ENCODE measurements at places on chromosomes 2 and 18. TPM values are rescaled to one million over a fixed set of nuclear protein-coding genes. Genes with fewer than 3 reads are reported as not detected.

Gene TUBA3D
- total RNA-seq, result not detected

Gene LGALSL
- 15.4 TPM for total RNA-seq

Gene FOXI3
- total RNA-seq, result not detected

Gene LYG2
- total RNA-seq, result not detected

Gene UBE2F
- 52.7 TPM for total RNA-seq

Gene ABCB11
- total RNA-seq, result 0.17 TPM

Gene RNF152
- 2.3 TPM for total RNA-seq

Gene KCNE4
- total RNA-seq, result 25.0 TPM

Gene C2orf66
- not detected for total RNA-seq

Gene FNDC4
- 8.1 TPM for total RNA-seq

Gene IL1RL1
- 2.2 TPM for total RNA-seq

Gene CNGA3
- total RNA-seq, result not detected

Gene POTEI
- total RNA-seq, result not detected

Gene HOXD11
- not detected for total RNA-seq
